ENCODE measurements at places on chromosomes 3 and 15.

DNA sequence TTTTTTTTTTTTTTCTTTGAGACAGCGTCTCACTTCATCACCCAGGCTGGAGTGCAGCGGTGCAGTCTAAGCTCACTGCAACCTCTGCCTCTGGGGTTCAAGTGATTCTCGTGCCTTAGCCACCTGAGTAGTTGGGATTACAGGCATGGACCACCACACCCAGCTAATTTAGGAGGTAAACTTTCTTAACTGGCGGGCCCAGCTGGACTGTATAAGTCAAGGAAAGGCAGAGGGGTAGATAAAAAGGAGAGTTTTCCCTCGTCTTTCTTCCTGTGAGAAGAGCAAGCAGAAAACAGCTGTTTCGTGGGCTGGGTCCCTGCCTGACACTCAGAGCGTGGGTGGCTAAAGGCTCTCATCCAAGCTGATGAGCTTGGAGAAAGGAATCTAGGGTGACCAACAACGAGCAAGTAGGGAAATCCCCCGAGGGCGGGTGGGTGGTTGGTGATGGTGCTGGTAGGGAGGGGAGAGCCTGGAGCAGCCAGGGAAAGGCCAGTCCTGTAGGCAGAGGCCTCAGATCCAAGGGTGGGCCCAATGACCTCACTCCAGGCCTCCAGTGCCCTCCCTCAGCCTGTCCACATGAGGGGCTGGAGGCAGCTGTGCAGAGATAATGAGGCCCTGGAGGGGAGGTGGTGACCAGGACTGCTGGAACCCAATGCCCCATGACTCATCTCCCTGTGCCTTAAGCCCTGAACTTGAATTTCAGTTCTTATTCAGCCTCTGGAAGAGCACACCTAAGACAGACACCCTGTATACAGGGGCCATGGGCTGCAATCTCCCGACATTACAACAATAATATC, 43.1 kb upstream of the LIMD1 start:
- peak; percentile 24 for DNase-seq

DNA sequence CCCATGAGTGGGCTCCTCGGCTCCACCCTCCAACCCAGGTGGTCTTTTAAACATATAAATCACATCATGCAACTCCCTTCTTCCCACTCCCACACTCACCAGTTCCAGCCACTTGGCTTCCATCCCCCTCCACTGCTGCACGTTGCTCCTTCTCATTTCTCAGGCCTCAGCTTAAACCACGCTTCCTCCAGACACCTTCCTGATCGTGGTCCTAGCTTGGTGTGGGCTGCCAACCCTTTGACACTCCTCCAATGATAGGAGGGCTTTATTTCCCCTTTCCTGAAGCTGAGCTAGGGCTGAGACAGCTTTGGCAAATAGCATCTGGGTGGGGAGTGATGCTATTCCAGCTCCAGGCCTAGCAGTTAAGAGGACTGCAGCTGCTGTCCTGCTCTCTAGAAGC, 130.1 kb downstream of the SRGAP3 start:
- DNase-seq, result no peak

DNA sequence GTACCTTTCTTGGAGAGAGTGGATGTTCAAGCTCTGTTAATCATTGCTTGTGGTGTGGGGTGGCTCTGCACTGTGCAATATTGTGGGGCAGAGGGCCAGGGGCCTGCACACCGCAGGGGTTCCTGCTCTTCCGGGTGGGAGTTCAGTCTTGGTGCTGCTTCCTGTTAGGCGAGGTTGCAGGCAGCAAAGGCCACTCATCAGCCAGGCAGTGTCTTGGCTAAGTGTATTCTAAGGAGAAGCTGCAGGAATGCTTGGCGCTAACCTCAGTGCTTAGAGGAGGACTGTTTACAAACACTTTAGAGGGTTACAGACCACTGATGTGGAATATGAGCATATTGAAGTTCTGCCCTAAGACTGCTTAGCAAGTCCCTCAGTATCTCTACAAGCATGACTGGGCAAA, 81.7 kb downstream of the CEP63 start:
- DNase-seq, result peak; percentile 16

GRCh38 chr3:60135474-60135873, 1085.6 kb upstream of the CFAP20DC start:
- no peak for DNase-seq

DNA sequence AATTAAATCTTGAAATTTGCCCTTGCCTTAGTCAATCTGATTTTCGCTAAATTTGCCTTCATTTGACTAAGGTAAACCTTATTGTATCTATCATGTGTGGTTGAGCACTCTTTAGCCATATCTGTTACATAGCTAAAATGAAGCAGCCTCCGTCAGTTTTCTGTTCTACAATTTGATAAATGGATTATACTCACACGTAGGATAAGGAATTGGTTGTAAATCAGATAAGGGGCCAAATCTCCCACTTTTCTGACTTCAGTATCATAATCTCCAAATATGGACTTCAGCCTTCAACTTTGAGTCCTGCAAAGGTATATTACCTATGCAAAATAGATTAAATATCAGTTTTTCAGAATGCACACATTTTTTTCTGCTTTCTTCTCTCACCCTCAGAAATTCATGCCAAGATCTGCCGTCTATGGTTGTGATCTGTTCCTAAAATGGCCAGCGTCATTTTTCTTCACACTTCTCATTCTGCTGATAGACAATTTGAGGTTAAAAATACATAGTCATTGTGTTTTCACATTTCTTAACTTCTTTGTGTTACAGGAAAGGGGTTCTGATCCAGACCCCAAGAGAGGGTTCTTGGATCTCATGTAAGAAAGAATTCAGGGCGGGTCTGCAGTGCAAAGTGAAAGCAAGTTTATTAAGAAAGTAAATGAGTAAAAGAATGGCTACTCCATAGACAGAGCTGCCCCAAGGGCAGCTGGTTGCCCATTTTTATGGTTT, 36.9 kb downstream of the RAB8B start:
- DNase-seq, result no peak

DNA sequence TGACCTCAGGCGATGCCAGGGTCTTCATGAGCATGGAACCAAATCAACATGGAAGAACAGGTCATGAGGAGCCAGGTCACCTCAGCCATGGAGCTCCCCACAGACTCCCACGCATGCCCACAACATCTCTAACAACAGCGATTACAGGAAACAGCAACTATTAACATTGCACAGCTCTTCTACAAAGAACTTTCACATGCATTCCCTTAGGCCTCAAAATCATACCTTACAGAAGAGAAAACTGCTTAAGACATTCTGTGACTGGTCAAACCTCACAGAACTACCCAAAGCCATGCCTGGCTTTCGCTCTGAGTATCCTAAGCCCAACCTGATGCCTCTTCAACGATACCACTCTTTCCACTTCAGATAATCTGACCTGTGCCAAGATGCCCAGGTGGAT, 117.8 kb downstream of the OXNAD1 start:
- no peak for DNase-seq

GRCh38 chr3:134333522-134334181, 40.6 kb downstream of the AMOTL2 start:
- DNase-seq, result no peak

DNA sequence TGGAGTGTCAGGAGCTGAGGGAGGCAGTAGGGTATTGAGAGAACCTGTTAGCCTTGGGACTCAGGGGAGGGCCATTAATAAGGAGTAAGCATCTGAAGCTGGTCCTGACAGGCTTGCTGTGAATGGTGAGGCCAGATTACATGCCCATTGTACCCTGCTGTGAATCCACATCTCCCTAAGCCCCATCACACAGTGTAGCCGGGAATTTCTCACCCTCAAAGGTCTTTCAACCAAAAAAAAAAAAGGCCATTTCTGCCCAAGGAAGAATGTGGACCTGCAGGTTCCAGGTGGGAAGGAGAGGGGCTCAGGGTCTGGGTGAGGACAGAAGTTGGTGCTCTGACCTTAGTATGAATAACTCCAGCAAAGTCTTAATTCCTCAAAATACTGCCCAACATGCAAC, 37.2 kb downstream of the MAGEF1 start:
- DNase-seq, result no peak

GRCh38 chr15:26887926-26888666, 21.2 kb downstream of the GABRA5 start:
- no peak for DNase-seq

GRCh38 chr3:124634210-124635168, 95.8 kb upstream of the UMPS start:
- no peak for DNase-seq

GRCh38 chr3:140736863-140737460, 59.1 kb downstream of the TRIM42 start:
- DNase-seq, result no peak

DNA sequence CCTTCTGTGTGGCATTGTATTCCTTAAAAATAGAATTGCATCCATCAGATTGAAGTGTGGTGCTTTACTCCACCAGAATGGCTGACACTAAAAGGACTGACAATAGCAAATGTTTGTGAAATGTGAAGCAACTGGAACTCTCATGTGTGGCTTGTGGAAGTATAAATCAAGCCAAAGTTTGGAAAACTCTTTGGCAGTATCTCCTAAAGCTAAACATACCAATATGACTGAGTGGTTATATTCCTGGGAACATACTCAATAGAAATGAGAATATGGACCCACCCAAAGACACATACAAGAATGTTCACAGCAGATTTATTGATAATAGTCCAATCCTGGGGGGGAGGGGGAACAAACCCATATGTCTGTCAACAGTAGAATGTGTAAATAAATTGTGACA, 87.1 kb downstream of the RARB start:
- DNase-seq, result no peak

DNA sequence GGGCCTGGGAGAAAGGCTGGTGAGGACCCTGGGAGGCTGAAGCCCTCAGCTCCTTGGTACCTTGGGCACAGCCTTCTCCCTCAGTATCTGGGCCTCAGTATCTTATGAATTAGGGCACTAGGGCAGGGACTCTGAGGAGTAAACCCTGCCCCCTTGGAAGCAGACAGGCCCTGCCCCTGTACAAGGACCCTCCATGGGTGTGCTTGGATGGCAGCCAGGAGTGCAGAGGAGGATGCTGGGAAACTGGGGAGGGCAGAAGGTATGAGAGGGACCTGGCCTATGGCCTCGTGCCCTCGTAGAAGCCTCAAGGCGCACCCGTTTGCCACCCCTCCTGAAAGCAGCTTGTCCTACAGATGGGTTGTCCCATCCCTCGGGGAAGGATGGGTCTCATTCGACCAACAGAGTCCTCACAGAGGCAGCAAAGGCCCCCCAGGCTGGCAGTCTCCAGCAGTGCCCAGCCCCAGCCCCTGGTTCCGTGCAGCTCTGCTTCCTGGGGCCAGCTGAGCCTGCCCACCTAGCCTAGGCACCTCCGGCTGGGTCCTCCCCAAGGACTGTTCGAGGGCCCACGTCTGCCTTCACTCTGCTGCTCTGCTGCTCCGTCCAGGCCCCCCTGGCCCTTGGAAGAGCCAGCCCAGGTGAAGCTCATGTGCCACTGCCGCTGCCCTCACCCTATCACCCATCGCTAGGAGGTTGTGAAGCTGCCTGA, 15.3 kb upstream of the SEMA3F start:
- no peak for DNase-seq

GRCh38 chr15:99106417-99107220, 1.7 kb downstream of the SYNM start:
- no peak for DNase-seq

GRCh38 chr15:40928821-40929659, at the start of gene DLL4:
TSS of gene DLL4 (plus strand) at chr15:40929340. CDS start at chr15:40929669, 329 bp downstream.
- peak; percentile 84 for DNase-seq

DNA sequence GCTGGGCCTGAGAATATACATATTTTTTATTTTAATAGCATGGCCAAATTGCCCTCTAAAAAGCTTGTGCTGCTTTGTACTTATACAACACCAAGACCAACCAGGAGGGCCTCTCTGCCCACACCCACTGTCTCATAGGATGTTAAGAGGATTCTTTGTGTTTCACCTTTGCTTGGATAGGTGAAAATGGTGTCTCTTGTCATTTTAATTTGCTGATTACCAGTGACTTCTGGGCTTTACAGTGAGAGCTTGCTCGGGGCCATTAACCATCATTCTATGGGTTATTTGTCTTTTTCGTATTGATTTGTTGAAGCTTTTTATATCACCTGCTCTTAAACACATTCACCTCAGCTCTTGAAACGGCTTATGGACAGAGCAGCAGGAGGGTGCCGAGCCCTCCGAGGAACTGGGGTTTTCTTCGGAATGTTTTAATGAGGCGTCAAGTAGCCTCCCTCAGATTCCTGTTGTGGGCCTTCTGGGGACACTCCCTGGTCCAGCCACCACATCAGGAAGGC, 10.5 kb downstream of the PTH1R start:
- no peak for DNase-seq

- DNase-seq, result peak; percentile 80
These were observed 51.0 kb upstream of the SSR3 start for GRCh38 chr3:156605686-156606605.

- DNase-seq, result no peak
These were observed 83.9 kb downstream of the ZIC1 start for GRCh38 chr3:147493065-147493464.
